ENCODE measurements at places on chromosomes 7 and 10.

- no peak for DNase-seq
These were observed 81.6 kb downstream of the NPY start for GRCh38 chr7:24365606-24366005.

DNA sequence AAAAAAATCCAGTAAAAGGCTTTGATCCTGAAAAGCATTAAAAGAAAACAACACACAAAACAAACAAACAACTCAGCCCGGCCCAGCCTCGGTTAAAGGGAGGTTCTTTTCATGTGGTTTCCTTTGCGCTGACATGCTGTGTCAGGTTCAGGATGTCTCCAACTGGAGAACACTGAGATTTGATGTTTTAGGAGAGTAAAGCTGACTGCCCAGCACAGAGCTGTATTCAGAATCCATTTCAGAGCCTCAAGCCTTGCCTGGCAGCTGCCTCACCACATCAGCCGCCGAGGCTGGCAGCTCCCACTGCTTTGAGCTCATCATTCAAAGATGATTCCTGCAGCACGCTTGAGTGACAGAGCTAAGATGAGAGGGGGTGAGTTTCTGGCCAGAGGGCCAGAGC is 205.8 kb upstream of the LYZL1 start:
- DNase-seq, result no peak

- DNase-seq, result no peak
These were observed 13.4 kb downstream of the COL13A1 start for GRCh38 chr10:69815104-69815503.

GRCh38 chr10:79286318-79286951 is 60.8 kb upstream of the PPIF start:
- peak; percentile 91 for DNase-seq

- DNase-seq, result no peak
These were observed 2.0 kb upstream of the NPSR1 start for GRCh38 chr7:34656041-34656440.

- DNase-seq, result no peak
These were observed 98.8 kb downstream of the HECW1 start for GRCh38 chr7:43211286-43211685.

DNA sequence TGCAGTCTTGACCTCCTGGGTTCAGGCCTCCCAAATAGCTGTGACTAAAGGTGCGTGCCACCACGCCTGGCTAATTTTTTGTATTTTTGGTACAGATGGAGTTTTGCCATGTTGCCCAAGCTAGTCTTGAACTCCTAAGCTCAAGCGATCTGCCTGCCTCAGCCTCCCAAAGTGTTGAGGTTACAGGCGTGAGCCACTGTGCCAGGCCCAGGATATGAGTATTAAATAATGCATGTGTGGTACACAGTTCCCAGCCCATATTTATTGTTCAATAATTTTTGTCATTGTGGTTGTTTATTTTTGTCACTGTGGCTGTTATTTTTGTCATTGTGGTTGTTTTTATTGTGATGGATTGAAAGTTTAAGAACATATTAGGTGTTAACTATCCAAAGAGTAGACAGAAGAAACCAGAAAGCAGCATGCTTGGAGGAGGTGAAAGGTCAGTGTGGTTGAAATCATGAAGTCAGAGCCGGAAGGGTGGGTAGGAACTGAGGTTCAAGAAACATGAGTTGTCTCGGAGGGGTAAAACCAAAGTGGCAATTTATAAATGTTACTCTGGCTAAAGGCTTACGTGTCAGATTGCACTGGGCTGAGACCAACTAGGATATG is 45.0 kb downstream of the MRC1 start:
- peak; percentile 20 for DNase-seq

GRCh38 chr7:141562972-141563371 is 11.8 kb downstream of the AGK start:
- DNase-seq, result no peak

GRCh38 chr10:94890264-94891022 is 48.0 kb upstream of the CYP2C9 start:
- no peak for DNase-seq

DNA sequence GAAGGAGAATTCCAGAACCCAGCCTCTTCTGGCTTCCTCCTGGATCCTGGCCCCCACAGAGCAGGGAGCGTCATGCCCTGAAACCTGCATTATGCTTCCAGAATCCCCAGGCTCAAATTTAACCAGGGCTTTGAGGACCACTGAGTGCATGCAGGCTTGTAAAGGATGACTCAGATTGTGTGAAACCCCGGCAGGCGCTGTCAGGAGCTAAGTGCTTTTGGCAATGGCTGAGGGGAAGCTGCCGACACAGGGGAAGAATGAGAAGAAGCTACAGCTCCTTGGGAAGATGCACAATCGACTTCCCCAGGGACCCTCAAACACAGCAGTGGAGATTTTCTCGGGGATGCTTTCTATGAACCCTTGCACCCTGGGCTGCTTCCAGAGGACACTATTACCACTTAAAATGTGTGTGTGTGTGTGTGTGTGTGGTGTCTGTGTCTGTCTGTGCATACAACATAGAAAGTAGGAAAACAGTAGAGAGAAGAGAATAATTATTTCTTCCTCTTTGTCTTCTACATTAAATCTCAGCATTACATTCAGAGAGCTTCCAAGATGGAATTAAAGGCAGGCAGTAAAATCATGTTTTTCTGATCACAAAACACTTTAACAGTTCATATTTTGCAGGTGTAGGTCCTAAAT is 183.5 kb upstream of the INHBA start:
- DNase-seq, result no peak

- no peak for DNase-seq
These were observed 887.1 kb upstream of the GHITM start for GRCh38 chr10:83252169-83252568.

DNA sequence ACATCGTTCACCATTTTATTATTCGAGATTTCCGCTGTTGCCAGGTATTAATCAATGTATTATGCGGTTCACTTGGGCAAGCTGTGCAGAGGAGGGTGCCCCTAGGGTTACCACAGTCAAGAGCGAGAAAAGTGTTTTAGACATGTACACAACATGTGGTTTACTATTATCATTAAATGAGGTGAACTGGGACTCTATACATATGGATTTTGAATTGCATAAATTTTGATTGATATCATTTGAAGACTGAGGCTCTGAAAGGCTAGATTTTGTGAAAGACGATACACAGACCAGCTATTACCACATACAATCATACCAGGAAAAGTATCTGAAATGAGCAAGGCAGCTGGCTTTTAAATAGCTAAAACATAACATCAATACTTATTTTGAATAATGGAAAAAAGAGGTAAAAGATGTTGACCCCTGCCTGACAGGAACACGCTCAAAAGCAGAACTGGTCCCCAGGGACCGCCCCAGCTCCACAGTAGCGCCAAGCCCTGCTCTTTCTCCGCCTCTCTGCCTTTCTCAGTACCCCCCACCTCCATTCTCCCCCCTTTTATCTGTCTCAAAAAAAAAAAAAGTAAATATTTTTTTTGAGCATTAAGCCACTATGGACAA is 413.4 kb upstream of the MKI67 start:
- no peak for DNase-seq

- DNase-seq, result no peak
These were observed 265.2 kb downstream of the PHTF2 start for GRCh38 chr7:78063758-78064157.

DNA sequence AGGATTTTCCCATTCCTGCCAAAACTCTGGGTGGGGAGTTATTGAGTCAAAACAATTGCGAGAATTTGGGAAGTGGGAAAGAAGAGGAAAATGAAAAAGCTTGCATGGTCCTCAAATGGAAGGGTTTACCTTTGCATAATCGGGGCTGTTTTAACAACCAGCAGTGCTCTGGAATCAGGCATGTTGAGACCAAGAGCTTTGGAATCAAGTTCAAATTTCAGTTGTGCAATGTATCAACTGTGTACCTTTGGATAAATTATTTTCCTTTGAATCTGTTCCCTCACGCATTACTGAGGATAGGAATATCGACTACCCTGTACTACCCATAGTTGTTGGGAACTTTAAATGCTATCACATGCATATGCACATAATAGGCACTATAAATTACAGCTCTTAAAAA is 205.5 kb downstream of the JCAD start:
- no peak for DNase-seq

DNA sequence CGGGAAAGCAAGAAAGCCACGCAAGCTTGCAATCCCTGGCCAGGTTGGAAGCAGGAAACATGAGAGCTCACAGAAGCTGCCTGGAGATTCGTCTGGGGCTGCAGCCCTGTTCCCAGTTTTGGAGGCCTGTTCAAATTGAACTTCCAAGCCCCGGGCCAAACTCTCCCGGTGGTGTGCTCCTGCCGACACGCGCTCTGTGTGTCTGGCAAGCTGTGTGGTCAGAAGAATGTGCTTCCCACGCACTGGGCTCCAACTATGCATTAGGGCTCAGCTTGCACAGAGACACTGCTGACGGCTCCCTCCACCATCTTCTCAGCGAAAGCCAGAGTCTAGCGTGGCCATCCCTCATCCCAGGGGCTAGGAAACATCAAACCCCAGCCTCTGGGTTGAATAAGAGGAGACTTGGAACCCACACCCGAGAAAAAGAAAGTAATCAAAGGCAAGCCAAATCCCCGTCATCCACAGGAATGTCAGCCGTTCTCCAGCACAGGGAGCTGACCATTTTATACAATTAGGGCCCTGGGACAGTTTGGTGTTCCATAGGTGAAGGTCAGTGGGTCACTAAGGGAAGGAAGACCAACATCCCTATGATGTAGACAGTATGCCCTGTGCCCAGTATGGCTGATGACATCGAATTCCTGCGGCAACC is 107.2 kb downstream of the FGFR2 start:
- no peak for DNase-seq

GRCh38 chr10:26835025-26835424 is 25.7 kb downstream of the ABI1 start:
- no peak for DNase-seq

DNA sequence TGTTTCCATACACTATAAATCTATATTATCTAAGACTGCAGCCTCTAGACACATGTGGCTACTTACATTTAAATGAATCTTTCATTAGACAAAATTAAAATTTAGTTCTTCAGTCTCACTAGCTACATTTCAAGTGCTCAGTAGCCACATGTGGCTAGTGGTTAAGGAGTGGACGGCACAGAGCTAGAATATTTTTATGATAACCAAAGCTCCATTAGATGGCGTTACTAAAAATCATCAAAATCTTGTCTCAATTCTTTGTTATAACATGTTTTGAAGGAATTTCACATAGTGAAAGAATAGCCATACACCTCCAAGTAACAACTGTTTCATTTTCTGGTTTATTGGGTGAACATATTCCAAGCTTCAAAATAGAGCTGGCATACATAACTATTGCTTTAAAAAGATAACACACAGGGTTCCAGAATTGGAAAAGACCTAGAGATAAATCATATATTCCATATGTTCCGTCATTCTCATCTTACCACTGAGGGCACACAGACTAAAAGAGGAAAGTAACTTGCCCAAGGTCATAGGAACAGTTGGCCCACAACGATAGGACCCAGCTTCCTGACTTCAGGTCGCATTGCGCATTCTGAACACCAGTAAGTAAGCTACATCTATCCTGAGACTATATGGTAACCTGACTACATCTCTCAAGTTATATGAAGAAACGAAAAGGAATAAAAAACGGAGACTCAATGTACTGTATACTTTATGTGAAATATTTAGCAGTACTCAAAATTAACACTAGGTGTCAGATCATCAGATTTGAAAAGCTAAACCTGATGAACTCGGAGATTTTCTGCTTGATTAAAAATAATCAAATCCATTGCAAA is 66.6 kb downstream of the CAV1 start:
- DNase-seq, result no peak

DNA sequence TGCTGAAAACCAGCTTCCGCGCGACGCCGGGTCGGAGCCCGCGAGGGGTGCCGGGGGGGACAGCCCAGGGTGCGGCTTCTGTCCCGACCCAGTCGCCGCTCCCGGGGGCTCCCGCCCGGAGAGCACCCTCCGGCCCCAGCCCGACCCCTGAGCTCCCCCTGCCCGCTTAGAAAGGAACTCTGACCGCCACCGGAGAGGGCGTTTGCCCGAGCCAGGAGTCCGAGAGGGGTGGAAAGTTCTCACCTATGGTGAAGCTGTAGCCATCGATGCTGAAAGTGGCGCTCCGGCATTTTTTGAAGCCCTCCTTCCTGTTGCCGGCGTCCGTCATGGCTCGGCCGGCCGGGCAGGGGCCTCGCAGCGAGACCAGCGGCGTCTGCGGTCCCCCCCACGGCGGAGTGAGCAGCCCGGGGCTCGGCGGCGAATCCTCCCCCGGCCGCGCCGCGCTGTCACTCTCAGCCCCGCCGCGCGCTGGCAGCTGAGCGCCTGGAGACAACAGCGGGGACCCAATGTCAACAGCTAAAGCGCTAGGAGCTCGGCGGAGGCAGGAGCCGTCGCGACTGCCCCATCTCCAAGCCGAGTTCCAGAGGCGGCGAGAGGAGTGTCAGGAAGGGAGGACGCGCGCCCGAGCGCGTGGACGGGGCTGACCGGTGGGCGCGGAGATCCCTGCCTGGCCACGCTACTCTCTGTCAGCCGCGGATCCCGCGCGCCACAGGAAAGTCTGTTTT is 191.6 kb downstream of the LSM5 start:
- DNase-seq, result no peak

GRCh38 chr10:99328579-99329303 is 415 bp upstream of the CNNM1 start:
- DNase-seq, result no peak

GRCh38 chr7:47460251-47460989 is 121.5 kb downstream of the TNS3 start:
- no peak for DNase-seq

DNA sequence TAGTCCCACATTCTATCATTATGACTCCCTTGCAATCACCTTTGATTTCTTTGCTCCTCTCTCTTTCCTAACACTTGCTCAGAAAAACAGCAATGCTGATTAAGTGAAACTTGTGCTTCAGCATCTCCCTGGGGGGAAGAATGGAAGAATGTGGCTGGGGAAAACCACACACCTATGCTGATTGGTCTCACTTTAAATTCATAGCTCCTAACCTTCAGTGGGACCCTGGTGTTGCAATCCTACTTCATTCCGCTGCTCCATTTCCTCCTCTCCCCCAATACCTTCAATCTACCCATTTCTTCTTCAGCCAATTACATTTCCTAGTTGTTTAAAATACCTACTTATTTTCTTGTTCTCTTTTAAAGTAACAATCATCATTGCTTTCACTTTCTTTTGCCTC is 1166.7 kb upstream of the C7orf33 start:
- no peak for DNase-seq
